Activated T-helper 9 cell treated with anti-CD3 and anti-CD28 coated beads, Interleukin-2, amount 50 U/mL, for 16 hours (primary cell): ENCODE measurements at places on chromosomes 5 and 9.

DNA sequence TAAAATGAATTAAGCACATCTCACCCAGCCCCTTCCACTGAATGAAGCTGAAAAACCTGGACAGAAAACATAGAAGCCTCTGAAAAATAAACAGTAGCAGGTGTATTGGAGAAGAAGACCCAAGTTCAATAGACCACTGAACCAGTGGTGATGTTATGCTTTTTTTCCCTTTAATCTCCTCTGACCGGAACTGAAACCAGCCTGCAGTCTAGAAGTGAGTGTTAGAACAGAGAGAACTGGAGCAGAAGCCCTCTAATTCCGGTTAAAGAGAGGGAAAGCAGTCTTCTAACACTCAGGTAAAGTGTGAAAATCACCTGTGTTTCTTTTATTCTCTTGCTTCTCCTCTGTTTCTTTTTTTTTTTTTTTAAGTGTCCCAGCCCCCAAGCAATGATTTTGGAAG is 83.5 kb upstream of the CCL21 start:
- no peak for DNase-seq

DNA sequence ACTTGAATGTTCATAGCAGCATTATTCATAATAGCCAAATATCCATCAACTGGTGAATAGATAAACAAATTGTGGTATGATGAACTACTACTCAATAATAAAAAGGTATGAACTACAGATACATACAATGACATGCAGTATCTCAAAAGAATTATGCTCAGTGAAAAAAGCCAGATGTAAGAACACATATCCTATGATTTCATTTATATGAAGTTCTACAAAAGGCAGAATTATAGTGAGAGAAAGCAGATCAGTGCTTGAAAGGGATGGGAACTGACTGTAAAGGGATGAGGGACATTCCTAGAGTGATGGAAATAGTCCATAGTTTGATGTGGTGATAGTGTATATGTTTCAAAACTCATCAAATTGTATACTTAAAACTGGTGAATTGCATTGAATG is 339.0 kb downstream of the ENC1 start:
- DNase-seq: no peak

DNA sequence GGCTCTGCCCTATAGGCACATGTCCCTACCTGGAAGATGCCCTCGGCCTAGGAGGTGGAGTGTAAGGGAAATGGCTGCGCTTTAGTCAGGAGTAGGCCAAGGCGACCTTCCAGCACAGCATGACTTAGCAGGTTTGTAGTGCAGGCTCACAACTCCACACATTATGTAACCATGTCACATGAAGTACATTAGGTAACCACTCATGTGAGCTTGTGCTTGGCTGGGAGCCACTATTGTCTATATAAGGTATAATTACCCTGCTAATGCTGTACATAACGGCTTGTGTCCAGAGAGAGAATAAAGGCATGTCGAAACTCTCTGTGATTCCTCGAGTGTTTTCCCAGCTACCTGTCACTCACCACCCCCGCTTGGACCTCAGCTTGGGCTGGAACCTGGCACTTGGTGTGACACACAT is 74.9 kb downstream of the CAMK4 start:
- no peak for DNase-seq

- DNase-seq: no peak
Measured at GRCh38 chr5:87877023-87877422, 391.6 kb downstream of the TMEM161B start.

DNA sequence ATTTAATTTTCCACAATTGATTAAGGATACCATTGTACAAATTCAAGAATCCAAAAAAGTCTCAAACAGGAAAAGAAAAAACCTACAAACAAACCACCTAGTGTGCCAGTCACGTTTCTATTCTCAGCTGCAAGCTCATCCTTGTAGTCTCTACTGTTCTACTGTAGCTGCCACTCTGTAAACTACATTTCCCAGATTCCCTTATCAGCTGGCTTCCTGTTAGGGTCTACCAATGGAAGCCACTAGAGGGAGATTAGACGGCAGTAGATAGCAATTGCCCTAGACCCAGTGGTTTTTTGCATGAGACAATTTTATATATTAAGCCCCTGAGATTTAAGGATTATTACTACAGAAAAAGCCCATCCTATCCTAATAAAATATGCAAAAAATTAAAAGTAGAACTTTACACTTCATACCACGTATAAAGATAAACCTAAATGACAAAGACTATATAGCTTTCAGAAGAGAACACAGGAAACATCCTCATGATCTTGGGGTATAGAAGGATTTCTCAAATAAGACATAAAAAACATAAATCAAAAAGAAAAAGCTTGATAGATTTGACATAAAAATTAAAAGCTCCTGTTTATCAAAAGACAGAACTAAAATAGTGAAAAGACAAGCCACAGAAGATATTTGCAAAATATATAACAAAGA is 37.4 kb downstream of the P4HA2 start:
- DNase-seq: no peak

DNA sequence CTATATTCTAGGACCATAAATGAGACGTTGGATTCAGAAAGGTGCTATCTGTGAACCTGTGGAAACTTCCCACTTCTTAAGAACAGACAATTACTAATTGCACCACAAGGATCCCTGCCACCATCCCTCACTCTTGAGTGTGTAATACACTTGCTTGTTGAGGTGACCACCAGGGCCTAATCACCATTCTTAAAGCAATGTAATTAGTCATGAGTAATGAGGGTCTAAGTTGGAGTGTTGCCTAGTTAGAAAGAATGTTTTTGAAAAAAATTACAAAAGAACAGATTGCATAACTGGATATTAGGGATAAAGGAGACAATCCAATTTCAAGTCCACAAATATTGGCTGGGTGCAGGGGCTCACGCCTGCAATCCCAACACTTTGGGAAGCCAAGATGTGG is 56.9 kb upstream of the TRIO start:
- no peak for DNase-seq

DNA sequence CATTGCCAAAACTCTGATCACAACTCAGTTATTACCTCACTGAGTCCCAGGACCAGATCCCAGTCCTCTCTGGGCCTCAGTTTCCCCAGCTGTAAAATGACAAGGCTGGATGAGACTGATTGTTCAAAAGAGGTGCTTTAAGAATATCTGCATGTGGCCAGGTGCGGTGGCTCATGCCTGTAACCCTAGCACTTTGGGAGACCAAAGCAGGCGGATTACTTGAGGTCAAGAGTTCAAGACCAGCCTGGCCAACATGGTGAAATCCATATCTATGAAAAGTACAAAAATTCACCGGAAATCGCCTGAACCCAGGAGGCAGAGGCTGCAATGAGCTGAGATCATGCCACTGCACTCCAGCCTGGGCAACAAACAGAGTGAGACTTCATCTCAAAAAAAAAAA is 8.3 kb downstream of the ATOX1 start:
- DNase-seq: no peak

GRCh38 chr5:41427505-41427904 is 82.9 kb downstream of the PLCXD3 start:
- DNase-seq: no peak

GRCh38 chr5:1793966-1794900 is 5.4 kb downstream of the MRPL36 start:
- DNase-seq: no peak

GRCh38 chr5:56608217-56608925 is 207.0 kb upstream of the MAP3K1 start:
- DNase-seq: no peak

GRCh38 chr9:94079236-94079635 is 5.0 kb upstream of the PTPDC1 start:
- no peak for DNase-seq

- no peak for DNase-seq
Measured at GRCh38 chr9:110958847-110959246, 79.4 kb downstream of the LPAR1 start.

DNA sequence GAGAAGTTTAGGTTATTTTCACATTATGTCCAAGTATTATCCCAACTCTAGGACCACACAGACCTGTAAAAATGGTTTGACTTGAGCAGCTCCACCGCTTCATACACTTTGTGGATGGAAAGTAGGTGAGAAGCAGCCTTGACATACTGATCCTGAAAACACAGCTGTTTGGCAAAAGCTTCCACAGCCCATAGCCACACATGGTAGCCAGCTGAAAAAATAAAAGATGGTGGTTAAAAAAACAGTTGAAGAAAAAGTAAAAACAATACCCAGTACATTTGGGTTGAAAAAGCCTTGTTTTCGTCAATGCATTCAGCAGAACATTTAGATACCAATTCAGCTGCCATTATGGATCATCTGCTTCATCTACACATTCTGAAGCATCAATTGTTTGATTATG is 36.7 kb downstream of the GEMIN5 start:
- DNase-seq: no peak

DNA sequence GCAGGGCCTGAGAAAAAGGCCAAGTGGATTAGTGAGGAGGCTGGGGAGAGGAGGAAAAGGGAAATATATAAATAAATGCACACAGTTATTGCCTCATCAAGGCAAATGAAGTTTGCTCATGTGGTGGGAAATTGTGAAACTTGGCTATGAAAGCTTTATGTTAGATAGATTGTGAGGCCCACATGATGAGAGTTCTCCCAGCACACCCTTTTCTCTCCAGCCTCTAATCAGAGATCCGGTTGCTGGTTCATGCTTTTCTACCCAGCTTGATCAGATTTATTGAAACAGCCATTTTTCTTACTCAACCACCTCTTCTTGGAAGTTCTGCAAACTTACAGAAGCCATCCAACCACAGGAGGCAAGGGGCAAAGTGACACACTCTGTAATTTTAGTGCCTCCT is 125.8 kb upstream of the KLF4 start:
- DNase-seq: no peak

DNA sequence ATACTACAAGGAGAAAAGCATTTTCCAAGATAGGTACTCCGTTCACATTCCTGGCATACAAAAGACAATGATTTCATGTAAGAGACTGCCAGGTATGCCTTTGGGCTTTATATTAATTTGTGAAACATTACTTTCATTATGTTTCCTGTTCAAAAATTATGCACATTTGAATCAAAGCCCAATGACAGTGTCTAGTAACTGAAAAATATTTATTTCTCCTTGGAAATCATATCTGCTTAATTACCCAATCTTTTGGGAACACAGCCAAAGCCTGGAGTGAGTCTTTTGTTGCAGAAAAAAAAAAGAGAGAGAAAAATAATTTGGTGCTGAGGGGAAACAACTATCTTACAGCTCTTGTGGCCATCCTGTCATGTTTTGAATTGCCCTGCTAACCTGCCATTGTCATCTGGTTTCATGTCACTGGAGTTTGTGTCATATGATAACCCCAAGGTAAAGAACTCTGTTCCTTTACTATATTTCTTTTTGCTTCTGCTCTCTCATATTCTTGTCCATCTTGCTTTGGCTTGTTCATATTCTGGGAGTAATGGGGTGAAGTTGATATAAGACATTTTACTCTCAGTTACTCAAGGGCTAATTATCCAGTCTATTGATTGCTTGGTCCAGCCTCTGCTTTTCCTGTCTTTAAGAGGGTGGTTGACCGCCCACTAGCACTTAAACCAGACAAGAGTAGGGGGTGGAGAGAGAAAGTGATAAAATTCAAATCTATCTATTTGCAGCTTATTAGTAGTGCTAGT is 238.3 kb upstream of the NUDT12 start:
- no peak for DNase-seq

DNA sequence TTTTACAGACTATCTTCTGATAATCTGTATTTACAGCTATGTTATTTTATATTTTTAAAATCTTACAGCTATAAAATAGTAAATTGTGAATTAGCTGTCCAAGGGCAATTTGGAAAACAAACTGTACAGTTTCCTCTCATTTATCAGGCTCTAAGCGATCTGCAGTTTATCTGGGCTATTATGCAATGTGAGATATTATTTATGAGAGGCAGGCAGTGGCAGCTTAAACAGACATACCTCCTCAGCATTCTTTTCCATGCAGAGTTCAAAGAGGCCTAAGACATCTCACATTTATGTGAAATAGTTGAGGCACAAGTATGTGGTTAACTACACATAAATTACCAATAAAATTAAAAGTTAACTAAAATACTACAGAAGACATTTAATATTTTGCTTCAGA is 10.2 kb downstream of the NIPSNAP3B start:
- no peak for DNase-seq

GRCh38 chr5:17796142-17796541 is 161.9 kb downstream of the TAF11L14 start:
- DNase-seq: no peak

DNA sequence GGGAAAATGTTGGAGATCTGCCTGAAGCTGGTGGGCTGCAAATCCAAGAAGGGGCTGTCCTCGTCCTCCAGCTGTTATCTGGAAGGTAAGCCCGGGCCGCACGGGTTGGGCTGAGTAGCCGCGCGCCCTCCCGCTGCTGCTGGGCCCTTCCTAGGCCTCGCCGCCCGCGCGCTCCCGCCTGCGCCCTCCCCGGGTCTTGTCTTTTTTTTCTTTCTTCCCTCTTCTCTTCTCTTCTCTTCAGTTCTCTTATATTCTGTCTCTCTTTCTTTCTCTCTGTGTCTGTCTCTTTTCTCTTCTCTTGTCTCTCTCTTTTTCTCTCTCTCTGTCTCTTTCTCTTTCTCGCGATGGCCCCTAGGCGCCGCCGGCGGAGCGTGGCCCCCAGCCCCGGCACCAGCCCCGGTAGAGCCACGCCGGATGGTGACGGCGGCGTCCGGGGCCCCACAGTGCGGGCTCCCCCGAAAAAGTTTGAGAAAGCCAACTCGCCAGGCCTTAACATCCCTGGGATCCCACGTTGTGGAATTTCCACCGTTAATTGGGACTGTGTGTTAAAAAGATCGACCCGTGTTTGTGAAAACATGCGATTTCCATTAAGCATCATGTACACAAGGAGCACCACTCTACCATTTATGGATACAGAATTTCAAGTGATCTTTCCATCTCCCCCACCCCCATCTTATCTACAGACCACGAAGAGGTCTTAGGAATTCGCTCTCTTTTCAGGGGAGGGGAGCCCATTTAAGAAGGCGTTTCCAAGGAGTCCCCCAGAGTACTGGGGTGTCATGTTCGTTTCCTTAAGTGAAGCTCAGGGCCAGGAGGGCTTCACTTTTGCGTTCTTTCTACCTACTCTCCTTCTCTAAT is 616 bp downstream of the ABL1 start:
- peak; percentile 3 for DNase-seq

DNA sequence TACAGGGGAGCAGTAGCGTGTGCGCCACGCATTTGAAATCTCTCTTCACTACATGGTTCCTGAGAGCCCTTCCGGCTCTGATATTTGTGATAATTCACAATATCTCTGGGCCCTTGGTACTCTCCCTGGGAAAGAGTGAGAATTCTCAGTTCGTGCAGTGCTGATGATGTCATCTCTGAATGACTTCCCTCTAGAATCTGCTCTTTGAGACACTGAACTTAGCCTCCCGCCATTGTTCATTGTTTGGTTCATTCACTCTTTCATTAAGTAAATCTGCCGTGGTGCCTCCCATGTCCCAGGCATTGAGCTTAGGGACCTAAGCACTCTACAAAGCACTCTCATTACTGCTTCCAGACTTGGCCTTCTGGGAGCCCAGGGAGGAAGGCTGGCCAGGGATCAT is 94.0 kb downstream of the PPARGC1B start:
- DNase-seq: no peak
